Activated naive CD8-positive, alpha-beta T cell treated with anti-CD3 and anti-CD28 coated beads for 36 hours (primary cell): ENCODE measurements at places on chromosomes 2 and 18. TPM values are rescaled to one million over a fixed set of nuclear protein-coding genes. Genes with fewer than 3 reads are reported as not detected.

The COLEC11 gene
- total RNA-seq = 0.86 TPM

The TUBB8B gene
- not detected for total RNA-seq

The KRCC1 gene
- total RNA-seq = 11.9 TPM

The LDLRAD4 gene
- total RNA-seq = 27.4 TPM

The C1GALT1C1L gene
- 0.31 TPM for total RNA-seq

The SLC4A3 gene
- total RNA-seq = 0.10 TPM

The MSGN1 gene
- total RNA-seq = not detected

The DGUOK gene
- total RNA-seq = 97.1 TPM

DNA sequence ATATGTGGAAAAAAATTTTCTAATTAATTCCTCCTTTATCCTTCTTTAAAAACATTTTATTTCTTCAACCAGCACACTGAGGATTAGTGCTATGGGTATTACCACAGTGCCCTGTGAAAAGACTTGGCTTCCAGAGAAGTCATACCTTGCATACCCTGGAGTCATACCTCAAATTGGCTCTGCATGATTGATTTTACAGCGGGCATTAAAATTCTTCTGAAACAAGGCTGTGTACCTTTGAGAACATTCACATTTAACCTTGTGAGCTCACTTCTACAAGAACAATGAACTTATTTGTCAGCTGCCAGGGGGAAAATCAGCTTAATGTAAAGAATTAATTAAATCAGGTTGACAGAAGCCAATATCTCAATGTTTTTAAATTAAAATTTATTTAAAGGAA, 44.6 kb downstream of the SLC35F5 start:
- no peak for DNase-seq

DNA sequence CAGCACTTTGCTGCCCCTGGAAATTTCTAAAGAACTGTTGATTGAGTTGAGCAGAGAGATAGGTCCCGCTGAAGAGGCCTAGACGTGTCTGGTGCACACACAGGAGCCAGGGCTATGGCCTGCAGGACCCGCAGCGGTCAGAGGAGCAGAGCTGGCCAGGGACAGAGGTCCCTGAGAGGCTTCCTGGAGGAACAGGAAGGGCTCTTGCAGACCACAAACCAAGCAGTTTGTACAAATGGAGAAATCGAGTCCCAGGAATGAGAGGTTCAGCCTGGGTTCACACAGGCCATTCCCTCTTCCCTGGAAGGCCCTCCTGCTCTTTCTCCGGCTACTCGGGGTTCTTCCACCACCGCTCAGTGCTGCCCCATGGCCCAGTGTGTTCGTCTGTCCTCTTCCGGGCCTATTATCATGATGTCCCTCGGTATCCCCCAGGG, 1.2 kb upstream of the BIN1 start:
- no peak for DNase-seq

- no peak for DNase-seq
These were observed 6.6 kb upstream of the TUBB6 start for GRCh38 chr18:12301263-12302005.

DNA sequence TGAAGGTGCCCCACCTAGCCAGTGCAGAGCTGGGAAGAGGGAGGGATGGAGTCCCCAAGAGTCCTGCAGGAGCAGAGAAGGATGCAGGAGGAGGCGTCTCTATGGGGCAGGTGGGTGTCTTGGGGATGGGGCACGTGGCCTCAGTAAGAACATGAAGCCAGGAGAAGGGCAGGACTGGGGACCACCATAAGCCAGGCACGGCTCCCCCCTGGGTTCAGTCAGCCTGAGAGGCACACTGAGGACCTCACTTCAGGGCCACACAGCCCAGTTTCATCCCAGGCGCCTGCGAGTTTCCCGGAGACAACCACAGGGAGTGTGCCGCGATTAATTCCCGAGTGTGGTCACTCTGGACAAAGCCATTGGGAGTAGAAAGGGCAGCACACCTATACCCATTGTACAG, 120.3 kb downstream of the GYPC start:
- DNase-seq = no peak

GRCh38 chr2:1854729-1855547, 110.6 kb upstream of the PXDN start:
- peak; percentile 16 for DNase-seq

DNA sequence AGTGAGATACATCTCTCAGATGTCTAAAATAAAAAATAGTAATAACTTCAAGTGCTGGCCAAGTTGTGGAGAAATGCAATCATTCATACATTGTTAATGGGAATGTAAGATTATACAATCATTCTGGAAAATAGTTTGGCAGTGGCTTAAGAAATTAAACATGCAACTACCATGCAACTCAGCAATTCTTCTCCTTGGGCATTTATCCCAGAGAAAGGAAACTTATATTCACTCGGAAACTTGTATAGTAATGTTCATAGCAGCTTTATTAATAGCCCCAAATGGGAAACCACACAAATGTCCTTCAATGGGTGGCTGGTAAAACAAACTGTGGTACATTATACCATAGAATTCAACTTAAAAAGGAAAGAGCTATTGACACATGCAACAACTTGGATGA, 274.0 kb upstream of the SPRED2 start:
- no peak for DNase-seq

GRCh38 chr18:1784113-1784512, 787.2 kb downstream of the METTL4 start:
- DNase-seq = no peak

DNA sequence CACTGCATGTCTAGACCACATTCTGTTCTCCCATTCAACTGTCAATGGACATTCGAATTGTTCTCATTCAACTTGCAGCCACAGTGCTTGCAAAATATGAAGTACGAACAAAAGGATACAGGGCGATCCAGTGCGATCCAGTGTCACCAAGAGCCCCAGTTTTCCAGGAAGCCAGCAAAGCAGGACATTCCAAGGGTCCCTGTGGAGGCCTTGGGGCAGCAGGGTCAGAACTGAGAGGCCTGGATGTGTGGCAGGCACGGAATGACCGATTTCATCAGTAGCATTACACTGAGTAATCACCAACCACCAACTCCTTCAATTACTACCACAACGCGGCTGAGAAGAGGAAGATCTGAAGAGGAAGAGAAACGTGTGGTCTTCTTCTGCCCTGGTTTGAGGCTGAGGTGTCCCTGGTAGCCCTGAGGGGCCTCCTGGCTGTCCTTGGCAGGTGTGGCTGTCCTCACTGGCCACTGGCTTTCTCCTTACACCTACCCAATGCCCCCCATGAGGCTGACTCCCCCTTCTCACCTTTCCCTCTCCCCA, 172.7 kb upstream of the FHL2 start:
- no peak for DNase-seq

- DNase-seq = no peak
These were observed 33.6 kb downstream of the SCTR start for GRCh38 chr2:119490653-119491195.

- DNase-seq = peak; percentile 41
These were observed 49.3 kb downstream of the UXS1 start for GRCh38 chr2:106144621-106145331.

DNA sequence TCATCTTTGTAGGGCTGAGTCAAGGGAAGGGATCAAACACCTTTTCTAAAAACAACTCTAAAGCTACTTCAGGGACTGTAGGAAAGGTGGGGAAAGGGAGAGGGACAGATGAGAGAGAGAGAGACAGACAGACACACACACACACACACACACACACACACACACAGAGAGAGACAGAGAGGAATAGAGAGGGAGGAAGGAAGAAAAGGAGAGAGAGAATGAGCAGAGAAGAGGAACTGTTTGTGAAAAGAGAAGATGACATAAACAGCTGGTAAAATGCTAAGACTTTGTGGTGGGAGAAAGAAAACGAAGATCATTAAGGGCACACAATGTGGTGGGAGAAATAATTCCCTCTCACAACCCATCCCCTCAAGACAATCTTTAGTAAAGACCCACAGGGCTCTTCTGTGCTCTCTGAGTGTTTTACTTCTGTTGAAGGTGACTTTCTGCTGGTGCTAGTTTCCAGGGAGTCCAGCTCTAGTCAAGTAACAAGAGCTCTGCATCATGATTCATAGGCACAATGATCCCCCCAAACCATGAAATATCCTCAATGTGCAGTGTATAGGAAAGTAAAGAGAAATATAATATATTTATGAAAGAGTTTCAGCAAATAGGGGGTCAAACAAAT, 77.2 kb upstream of the STK17B start:
- no peak for DNase-seq

GRCh38 chr18:23824669-23825068, 135.4 kb downstream of the LAMA3 start:
- DNase-seq = no peak

DNA sequence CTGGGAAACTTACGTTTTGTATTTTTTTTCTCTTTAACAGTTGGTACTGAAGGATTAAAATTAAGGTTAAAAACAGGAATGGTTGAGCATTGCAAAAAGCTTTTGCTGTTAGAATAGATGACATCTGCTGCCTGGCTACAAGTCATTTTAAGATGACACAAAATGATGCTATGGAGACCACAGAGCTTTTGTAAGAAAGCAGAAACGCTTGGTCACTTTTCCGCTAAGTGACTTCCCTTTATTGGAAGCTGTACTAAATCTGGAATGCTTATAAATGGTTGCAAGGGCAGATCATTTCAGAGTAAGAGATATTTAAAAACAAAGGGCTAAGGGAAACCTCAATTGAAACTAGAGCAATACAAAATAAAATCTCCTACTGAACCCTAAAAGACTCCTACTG, 544.0 kb downstream of the STK39 start:
- no peak for DNase-seq

GRCh38 chr18:39453882-39454281, 1888.3 kb upstream of the CELF4 start:
- no peak for DNase-seq

DNA sequence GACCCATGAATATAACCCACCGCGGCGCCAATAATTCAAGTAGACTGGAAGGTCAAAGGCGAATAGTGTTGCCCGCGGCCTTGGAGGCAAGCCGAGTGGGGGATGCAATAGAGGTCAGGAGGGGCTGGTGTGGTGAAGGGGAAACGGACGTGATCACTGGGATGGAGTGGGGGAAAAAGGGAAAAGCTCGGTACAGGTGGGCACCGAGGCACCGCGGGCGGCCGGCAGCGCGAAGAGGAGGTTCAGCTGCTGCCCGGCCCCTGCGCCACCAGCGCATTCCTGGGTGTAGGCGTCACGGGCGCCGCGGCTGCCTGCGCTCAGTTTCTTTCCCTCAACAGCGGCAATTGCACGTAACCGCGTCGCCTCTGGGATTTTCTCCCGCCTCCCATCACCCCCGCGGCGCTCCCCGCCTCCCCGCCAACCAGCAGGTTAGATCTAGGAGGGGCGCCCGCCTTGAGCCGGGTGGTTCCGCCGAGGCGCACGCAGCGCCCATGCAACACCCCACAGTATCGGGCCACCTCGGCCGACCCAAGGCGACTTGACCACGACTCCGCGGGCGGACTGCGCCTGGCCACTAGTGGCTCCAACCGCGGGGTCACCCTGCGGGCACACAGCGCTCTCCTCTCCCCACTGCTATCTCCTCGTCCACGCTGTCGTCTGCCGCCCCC, 1.5 kb downstream of the RND3 start:
- DNase-seq = no peak

GRCh38 chr2:48588745-48589144, 28.9 kb upstream of the GTF2A1L start:
- DNase-seq = no peak

GRCh38 chr18:74288041-74288440, 3.7 kb downstream of the CYB5A start:
- DNase-seq = no peak

DNA sequence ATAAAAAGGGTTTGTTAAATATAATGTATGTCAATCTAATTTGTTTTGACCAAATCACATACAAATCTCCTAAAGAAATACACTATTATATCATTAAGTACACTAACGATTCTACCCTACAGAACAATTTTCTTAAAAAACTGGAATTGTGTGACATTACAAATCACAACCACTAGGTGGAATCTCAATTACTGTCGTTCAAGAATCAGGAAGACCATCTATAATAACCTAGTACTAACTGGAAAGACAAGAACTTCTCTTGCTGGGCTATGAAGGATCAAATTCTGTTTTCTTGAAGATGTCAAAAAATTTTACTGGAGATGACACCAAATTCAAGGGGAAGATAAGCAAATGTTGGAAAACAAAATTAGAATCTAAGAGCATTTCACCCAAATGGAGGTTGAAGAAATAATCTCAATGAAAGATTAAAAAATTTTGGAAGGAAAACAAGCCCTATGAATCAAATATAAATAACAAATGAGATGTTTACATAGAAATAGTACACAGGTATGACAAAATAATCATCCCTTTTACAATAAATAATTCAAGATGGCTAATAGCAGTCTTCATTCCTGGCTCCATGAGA, 110.9 kb downstream of the STK39 start:
- DNase-seq = no peak

- DNase-seq = no peak
These were observed 47.6 kb downstream of the TNS1 start for GRCh38 chr2:217954971-217955740.

GRCh38 chr2:128717758-128718710, 399.4 kb upstream of the HS6ST1 start:
- no peak for DNase-seq

DNA sequence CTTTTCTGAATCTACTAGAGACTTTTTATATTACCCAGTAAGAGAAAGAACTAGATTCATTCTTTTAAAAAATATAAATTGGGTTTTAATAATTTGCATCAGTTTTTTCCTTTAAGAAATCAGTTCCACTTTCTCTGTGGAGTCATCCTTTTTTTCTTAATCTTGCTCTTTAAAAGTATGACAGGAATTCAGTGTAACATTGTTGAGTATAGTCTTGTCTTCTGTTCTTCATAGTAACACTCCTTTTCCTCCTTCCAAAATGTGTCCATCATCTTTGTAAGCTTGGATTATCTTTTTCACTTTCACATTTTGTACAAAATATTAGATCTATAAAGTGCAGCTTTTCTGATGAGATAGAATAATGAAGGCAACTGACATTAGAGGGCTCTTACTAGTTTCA, 135.4 kb downstream of the HAUS1 start:
- no peak for DNase-seq

- no peak for DNase-seq
These were observed 124.8 kb downstream of the DTNA start for GRCh38 chr18:34834897-34835296.

- no peak for DNase-seq
These were observed 84.1 kb upstream of the RGPD4 start for GRCh38 chr2:107742460-107743027.

DNA sequence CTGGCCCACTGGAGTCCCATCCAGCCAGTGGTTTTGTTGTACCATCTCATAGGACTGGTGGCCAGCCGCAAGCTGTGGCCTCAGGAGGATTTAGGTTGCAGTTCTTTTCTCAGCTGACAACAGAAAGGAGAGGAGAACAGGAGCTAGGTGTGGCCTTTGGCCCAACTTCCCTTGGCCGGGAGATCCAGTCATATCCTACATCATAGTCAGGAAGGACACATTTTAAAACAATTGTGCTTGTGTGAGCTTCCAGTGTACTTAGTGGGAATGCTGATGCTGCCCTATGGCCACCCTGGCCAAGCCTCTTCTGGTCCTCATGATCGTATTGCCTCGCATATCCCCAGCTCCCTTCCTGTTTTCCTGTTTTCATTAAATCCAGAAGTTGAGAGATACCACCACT, 98.1 kb downstream of the WDSUB1 start:
- DNase-seq = no peak

DNA sequence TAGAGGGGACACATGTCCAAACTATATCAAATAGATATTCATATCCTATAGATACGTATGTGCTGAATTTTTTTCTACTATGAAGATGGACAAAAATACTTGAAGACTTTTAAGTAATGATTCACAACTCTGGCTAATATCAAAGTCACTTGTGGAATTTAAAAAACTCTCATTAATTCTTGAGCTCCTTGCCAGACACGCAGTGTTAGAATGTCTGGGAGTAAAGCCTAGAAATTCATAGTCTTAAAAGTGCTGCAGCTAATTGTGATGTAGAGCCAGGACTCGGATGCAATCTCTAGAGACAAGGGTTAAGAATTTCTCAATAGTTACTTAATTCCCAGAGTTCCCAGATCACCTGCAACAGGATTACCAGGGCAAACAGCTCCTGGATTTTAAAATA, 107.4 kb downstream of the ARL6IP6 start:
- no peak for DNase-seq
